ENCODE measurements at places on chromosomes 7 and 10. TPM values are rescaled to one million over a fixed set of nuclear protein-coding genes. Genes with fewer than 3 reads are reported as not detected.

Gene DNAH11
- 2.6 TPM for total RNA-seq

Gene LAMB4
- total RNA-seq, result 0.13 TPM

Gene TRIL
- total RNA-seq, result not detected

Gene SPDYE16
- not detected for total RNA-seq

Gene FKBP6
- not detected for total RNA-seq

Gene MRLN
- total RNA-seq, result not detected

Gene AKR1C4
- not detected for total RNA-seq

Gene GPC2
- total RNA-seq, result 1.0 TPM

Gene DDX50
- total RNA-seq, result 73.7 TPM
